ELF-1 (cell line): ENCODE measurements at places on chromosomes 7 and 10.

GRCh38 chr7:153628406-153628805 is 423.8 kb upstream of the DPP6 start:
- no peak for DNase-seq

- no peak for DNase-seq
Measured at GRCh38 chr10:4511509-4511908, 314.5 kb upstream of the AKR1E2 start.

- no peak for DNase-seq
Measured at GRCh38 chr7:142832417-142832816, 22.5 kb upstream of the EPHB6 start.

- peak; percentile 23 for DNase-seq
Measured at GRCh38 chr10:126397640-126398382, 9.5 kb upstream of the ADAM12 start.

DNA sequence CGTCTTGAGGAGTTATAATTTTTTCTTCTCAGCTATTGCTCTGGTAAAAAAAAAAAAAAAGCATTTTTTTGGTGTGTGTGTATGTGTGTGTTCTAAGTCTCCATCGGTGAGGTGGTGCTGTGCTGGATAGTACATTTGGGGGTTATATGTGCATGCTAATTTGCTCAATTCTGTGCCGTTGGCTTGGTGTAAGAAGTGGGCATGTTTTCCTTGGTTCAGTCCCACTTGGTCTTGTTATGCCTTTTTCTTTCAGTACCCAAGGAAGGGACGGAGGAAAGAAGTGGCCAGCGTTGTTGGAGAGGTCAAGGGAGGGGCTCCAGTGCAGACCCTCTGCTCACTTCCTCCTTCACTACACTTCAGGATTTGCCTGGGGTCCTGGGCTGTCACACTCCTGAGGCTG is 20.4 kb downstream of the LRMDA start:
- no peak for DNase-seq

DNA sequence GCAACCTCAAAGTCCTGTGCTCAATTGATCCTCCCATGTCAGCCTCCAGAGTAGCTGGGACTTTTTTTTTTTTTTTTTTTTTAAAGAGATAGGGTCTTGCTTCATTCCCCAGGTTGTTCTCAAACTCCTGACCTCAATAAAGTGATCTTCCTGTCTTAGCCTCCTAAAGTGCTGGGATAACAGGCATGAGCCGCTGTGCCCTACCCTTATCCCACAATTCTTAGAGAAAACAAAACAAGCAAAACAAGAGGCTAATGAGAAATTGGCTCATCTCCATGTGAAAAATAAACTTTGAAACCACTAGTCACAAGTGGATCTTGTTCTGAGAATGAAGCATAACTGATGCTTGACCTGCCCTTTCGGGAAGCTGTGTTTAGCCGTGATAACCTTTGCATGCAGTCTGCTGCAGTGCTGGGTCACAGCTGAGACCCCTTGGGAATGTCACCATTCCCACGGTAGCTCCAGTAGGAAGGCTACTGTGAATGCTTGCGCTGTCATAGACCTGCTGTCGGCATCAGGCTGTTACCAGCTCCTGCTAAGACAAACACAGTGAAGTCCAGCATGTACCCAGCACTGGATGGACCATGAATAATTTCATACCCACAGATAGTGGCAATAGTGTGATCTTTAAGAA is 290.7 kb upstream of the KIAA1217 start:
- DNase-seq = no peak

GRCh38 chr7:37208528-37208927 is 240.1 kb downstream of the ELMO1 start:
- DNase-seq = peak; percentile 35

GRCh38 chr7:96826089-96826488 is 116.4 kb upstream of the SEM1 start:
- no peak for DNase-seq
